ENCODE measurements at places on chromosomes 13 and 19. TPM values are rescaled to one million over a fixed set of nuclear protein-coding genes. Genes with fewer than 3 reads are reported as not detected.

The ZNF468 gene
- 21.3 TPM for polyA plus RNA-seq

The FUT2 gene
- polyA plus RNA-seq, result 0.17 TPM

The C19orf18 gene
- polyA plus RNA-seq, result 0.24 TPM

The CNMD gene
- polyA plus RNA-seq, result not detected

The LPAR2 gene
- 12.9 TPM for polyA plus RNA-seq

The RPS15 gene
- 3,438 TPM for polyA plus RNA-seq

The ANKRD24 gene
- polyA plus RNA-seq, result 0.50 TPM

DNA sequence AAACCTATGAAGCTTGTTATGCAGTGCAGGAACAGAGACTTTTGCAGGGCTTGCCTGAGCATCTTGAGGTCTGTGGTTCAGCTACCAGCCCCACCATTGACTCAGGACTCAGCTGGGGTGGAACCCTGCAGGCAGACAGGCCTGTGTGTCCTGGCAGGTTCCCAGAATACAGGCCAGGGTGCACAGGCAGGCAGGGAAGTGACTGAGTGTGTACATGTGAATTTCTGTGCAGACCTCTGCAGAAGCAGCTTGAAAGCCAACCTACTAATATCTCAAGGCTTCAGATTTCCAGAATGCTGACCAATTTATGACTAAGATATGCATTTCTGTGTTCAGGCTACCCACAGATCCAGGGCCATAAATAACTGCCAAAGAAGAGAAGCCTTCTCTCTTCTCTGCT, 254.4 kb downstream of the DLEU7 start:
- H3K27me3 ChIP-seq, result no peaks in the 10 kb centered on the region
- H3K4me1 ChIP-seq, result peaks cover 15% of the 10 kb centered on the region
- H3K27ac ChIP-seq, result no peak overlapping the region
- no peaks in the 10 kb centered on the region for H3K36me3 ChIP-seq

DNA sequence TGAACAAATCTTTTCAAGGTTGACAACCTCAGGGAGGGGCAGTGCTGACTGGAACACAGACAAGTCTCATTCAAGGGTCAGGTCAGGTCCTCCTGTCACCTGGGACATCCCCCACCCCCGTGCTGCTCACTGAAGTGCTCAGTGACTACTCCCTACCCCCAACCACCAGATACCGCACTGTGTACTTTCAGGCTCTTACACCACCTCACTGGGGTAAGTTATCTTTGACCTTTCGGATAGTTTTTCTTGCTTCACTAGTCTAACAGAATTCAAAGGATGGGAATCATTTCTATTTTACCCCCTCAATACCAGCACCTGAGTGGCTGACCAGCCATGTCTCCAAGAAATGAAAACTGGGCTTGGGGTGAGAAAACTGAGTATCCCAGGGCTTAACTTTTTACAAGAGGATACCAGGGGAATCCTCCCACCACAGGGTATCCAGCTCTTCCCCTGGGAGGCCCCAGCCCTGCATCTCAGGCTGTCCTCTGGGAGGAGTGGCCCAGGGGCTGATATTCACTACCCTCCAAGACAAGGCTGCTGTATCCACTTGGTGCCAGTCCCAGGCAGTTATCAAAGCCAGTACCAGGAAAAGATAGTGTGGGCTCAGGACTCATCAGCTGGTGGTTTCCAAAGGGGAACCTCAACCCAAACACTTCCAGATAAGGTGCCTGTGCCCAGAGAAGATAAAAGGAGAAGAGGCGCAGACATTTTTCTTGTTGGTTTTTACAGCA, 2.1 kb downstream of the ZNF563 start:
- peaks cover 7% of the 10 kb centered on the region for H3K36me3 ChIP-seq
- H3K4me1 ChIP-seq, result peaks cover 53% of the 10 kb centered on the region
- H3K27me3 ChIP-seq, result no peaks in the 10 kb centered on the region
- peak overlapping the region; percentile 98 for H3K4me3 ChIP-seq
- peak overlapping the region; percentile 98 for H3K27ac ChIP-seq

- peaks cover 20% of the 10 kb centered on the region for H3K4me1 ChIP-seq
- DNase-seq, result no peak
- H3K27me3 ChIP-seq, result no peaks in the 10 kb centered on the region
- peak overlapping the region; percentile 39 for H3K4me3 ChIP-seq
- peaks cover 18% of the 10 kb centered on the region for H3K36me3 ChIP-seq
Measured at GRCh38 chr19:51342631-51343569, 961 bp upstream of the VSIG10L start.

GRCh38 chr13:51645154-51645650, 60.9 kb downstream of the WDFY2 start:
- H3K36me3 ChIP-seq, result no peaks in the 10 kb centered on the region
- H3K4me1 ChIP-seq, result peaks cover 53% of the 10 kb centered on the region
- peak overlapping the region; percentile 99 for H3K27ac ChIP-seq
- DNase-seq, result peak; percentile 66
- H3K27me3 ChIP-seq, result no peaks in the 10 kb centered on the region

DNA sequence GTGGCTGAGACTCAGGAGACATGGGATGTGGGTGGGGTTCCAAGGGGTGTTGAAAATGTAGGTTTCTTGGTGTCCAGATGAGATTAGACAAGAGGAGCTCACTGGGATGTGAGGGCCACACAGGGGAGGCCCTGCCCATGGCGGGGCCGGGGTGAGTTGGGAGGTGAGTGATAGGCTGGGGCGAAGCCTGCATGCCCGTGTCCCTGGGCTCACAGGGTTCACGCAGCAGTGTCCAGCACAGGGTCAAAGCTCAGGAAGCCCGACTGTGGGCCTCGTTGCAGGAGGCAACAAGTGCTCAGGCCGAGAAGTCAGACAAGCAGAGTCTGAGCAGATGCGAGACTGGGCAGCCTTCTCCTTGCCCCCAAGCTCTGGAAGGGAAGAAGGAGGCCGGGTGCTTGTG, 27.2 kb downstream of the CCDC8 start:
- H3K4me1 ChIP-seq, result no peaks in the 10 kb centered on the region
- no peak overlapping the region for H3K4me3 ChIP-seq
- no peak for DNase-seq
- no peak overlapping the region for H3K27ac ChIP-seq
- no peaks in the 10 kb centered on the region for H3K36me3 ChIP-seq

DNA sequence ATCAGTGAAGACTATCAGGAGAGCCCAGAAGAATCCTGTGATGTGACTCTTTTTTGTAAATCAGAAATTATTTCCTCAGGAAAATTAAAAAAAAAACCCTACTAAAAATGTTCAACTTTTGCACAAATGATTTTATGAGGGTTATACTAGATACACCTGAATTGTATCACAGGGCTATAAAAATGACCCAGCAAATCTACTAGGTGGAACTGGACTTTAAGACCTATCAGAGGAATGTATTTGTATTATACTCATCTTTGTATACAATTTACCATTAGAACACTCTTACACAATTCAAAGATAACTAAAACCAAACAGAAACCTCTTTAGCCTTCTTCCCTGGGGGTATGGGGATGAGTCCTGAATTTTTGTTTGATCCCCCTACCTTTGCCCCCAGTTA, 7.2 kb downstream of the FBXL3 start:
- H3K27ac ChIP-seq, result no peak overlapping the region
- H3K4me3 ChIP-seq, result peak overlapping the region; percentile 27
- H3K4me1 ChIP-seq, result peaks cover 27% of the 10 kb centered on the region
- no peaks in the 10 kb centered on the region for H3K27me3 ChIP-seq
- no peak for DNase-seq
- H3K36me3 ChIP-seq, result peaks cover 75% of the 10 kb centered on the region

GRCh38 chr19:8307965-8308866, at the start of gene CD320:
CD320 (minus strand) TSS chr19:8308358; CDS start chr19:8308290, 68 bp downstream.
- peaks cover 30% of the 10 kb centered on the region for H3K36me3 ChIP-seq
- H3K27ac ChIP-seq, result peak within 1 kb of the TSS; percentile 96
- H3K4me3 ChIP-seq, result peak within 1 kb of the TSS; percentile 94
- no peaks in the 10 kb centered on the region for H3K27me3 ChIP-seq
- peaks cover 47% of the 10 kb centered on the region for H3K4me1 ChIP-seq
- peak; percentile 95 for DNase-seq

GRCh38 chr19:38093587-38093986, 130.4 kb downstream of the DPF1 start:
- H3K36me3 ChIP-seq, result no peaks in the 10 kb centered on the region
- H3K4me1 ChIP-seq, result peaks cover 10% of the 10 kb centered on the region
- no peaks in the 10 kb centered on the region for H3K27me3 ChIP-seq

GRCh38 chr19:29837448-29837981, 25.7 kb downstream of the CCNE1 start:
- no peaks in the 10 kb centered on the region for H3K36me3 ChIP-seq
- H3K27ac ChIP-seq, result peak overlapping the region; percentile 97
- peak; percentile 81 for DNase-seq
- no peaks in the 10 kb centered on the region for H3K27me3 ChIP-seq

- H3K27ac ChIP-seq, result no peak overlapping the region
- no peak for DNase-seq
- H3K4me3 ChIP-seq, result no peak overlapping the region
- no peaks in the 10 kb centered on the region for H3K27me3 ChIP-seq
- H3K36me3 ChIP-seq, result peaks cover 23% of the 10 kb centered on the region
- H3K4me1 ChIP-seq, result no peaks in the 10 kb centered on the region
Measured at GRCh38 chr19:53388904-53389303, 6.0 kb upstream of the ZNF765 start.

- H3K27me3 ChIP-seq, result peaks cover 10% of the 10 kb centered on the region
- H3K4me3 ChIP-seq, result no peak overlapping the region
- H3K4me1 ChIP-seq, result peaks cover 12% of the 10 kb centered on the region
- no peak overlapping the region for H3K27ac ChIP-seq
Measured at GRCh38 chr19:50808856-50809255, 14.7 kb downstream of the KLK1 start.

DNA sequence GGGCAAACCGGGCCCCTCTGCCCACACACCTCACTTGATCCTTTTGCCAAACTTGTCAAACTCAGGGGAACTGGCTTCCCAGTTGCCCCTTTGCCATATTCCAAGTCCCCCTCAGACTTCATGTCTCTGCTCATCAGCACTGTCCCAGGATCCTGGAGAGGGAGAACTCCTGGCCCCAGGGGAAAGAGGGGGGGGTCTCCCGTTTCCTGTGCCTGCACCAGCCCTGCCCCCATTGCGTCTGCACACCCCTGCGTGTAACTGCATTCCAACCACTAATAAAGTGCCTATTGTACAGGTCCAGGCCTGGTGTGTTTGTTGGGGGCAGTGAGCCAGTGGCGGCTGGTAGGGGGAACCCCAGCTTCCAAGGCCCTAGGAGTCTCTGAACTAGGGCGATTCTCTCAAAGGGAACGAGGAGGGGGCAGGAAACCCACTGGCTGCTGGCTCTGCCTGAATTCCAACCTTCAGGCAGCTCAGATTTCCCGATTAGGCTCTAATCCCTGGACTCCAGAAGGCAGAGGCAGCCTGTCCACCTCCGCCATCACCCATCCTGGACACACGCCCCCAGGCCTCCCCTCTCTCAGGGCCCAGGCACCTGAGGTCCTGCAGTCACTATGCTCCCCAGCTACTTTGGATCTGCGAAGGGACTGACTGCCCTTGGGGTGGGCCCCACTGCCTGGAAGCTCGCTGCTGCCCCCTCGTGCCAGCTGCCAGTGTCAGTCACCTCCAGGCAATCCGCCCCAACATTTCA, 9.7 kb upstream of the ILF3 start:
- peak overlapping the region; percentile 89 for H3K27ac ChIP-seq
- no peaks in the 10 kb centered on the region for H3K27me3 ChIP-seq
